ENCODE measurements at places on chromosomes 7 and 10.

DNA sequence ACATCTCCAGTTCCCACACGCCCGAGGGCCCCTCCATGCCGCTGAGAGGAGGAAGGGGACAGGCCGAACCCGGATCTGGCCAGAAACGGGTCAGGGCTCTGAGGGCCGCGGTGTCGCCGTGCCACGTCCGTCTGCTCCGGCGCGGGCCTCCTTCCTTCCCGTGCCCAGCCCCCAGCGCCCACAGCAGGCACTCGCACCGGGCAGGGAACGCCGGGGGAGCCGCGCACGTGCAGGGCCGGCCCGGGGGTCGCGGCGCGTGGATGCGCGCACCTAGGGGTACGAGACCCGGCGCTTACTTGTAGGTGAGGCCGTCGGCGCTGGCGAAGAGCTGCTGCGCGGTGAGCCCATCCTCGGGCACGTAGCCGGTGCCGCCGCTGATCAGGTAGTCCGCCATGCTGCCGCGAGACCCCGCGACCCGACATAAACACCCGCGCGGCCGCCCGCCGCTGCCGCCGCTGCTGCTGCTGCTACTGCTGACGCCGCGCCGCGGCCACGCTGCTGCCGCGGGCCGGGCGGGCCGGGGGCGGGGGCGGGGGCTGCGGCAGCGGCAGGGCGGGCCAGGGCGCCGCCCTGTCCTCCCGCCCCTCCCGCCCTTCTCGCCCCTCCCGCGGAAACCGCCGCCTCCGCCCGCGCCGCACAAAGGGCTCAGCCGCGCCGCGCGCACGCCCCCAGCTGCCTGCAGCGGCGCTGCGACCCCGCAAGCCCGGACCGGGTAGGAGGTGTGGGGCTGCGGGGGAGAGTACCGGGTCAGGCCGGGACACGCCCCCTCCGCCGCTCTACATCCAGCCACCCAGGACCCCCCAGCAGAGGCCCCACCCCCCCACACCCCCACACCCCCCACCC lies 4.1 kb downstream of the IMPDH1 start:
- no peak for DNase-seq

- DNase-seq, result no peak
Observed at GRCh38 chr7:85509476-85509875, 322.6 kb upstream of the SEMA3D start.

GRCh38 chr10:7048061-7048460 lies 362.8 kb downstream of the SFMBT2 start:
- DNase-seq, result no peak

GRCh38 chr10:7485799-7486198 lies 75.0 kb upstream of the SFMBT2 start:
- DNase-seq, result no peak

DNA sequence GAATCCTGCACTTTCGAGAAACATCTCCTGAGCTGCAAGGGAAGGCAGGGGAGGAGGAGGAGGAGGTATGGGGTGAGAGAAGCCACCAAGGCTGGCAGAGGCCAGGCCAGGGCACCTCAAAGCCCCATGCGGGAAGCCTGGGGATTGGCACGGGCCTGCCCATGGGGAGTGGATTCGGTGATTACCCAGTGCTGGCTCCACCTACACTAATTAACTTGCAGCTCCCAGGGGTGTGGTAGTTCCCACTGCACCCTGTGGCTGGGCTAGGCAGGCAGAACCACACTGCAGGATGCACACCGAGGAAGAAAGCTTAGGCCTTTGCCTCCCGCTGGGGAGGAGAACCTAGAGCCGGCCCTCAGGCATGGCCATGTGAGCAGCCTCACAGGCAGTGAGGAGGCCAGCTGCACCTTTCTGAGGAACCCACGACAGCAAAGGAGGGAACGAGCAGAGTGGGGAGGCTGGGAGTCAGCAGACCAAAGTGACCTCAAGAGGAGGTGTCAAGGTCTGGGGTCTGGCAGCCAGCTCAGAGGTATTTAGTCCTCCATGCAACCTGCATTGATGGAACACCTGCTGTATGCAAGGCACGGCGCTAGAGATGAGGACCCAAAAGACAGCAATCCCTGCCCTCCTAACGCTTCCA lies 27.2 kb downstream of the GRID1 start:
- no peak for DNase-seq

GRCh38 chr7:78139335-78139734 lies 340.8 kb downstream of the PHTF2 start:
- no peak for DNase-seq

- no peak for DNase-seq
Observed at GRCh38 chr10:129971381-129972144, 7.5 kb upstream of the EBF3 start.

DNA sequence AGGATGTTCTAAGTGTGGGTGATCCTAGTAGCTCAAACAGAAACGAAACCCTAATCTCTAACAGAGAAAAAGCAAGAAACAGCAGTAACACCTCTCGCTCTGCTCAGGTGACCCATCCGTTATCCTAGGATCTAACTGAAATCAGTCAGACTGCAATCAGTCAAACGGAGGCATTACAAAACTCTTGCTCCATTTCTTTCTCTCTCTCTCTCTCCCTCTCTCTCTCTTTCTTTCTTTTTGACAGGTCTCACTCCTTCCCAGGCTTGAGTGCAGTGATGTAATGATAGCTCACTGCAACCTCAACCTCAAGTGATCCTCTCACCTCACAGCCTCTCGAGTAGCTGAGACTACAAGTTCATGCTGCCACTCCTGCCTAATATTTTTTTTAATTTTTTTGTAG lies 1283.5 kb upstream of the CELF2 start:
- DNase-seq, result no peak

DNA sequence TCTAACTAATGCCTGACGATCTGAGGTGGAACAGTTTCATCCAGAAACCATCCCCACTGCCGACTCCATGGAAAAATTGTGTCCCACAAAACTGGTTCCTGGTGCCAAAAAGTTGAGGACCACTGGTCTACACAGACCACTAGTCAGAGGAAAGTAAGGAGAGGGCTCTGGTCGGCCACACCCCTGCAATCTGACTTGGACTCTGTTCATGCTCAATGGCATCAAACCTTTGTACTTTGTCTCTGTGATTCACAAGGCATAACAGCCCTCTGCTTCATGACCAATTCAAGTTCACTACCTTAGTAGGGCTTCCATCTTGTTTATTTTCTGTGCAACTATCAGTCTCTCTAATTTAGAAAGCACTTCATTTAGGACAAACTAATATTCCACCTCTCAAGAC lies 1.8 kb downstream of the TUBAL3 start:
- DNase-seq, result no peak

- DNase-seq, result no peak
Observed at GRCh38 chr10:100730725-100731406, 14.5 kb upstream of the PAX2 start.

DNA sequence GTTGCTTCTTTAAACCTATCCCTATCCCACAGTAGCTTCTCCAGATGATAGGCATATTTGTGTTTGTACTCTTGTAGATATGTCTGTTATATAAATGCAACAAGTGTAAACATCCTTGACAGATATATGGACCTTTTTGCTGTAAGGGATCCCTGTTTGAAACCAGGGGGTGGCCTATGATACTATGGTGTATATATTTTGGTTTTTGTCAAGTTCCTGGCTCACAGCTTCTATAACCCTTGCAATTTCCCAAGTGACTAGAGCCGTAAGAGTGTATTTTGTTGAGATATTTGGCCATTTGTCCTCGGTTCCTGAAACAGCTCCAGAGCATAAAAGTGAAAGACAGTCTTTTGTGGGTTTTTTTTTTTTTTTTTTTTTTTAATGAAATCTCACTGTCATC lies 9.7 kb downstream of the COMTD1 start:
- DNase-seq, result no peak

DNA sequence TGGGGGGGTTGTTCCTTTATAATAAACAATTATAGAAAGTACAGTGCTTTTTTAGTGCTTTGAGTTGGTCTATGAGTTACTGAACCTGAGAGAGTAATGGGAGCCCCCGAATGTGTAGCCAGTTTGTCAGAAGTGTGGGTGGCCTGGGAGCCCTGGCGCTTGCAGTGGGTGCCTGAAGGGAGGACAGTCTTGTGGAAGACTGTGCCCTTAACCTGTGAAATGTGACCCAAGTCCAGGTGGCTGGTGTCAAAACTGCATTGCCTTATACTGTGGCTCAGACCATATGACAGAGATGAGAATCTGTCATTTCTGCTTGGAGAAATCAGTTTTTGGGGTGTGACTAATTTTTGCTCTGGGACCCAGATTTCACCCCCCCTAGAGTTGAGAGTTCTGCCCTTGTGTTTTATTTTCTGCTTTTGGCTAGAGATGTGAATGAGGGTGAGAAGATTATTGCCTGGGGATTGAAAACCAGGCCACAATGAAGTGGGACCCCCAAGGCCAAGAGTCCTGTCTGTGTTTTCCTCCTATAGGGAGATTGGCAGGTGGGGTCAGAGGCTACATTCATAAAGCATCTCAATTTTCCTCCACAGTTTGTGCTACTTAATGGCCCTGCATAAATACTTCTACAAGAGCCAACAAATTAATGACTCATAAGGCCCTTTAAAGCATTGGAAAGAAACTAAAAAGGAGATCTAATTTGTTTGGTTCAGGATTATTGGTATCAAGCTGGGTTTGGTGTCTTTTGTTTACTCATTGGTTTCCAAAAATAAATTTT lies 24.1 kb upstream of the CARD11 start:
- DNase-seq, result no peak

DNA sequence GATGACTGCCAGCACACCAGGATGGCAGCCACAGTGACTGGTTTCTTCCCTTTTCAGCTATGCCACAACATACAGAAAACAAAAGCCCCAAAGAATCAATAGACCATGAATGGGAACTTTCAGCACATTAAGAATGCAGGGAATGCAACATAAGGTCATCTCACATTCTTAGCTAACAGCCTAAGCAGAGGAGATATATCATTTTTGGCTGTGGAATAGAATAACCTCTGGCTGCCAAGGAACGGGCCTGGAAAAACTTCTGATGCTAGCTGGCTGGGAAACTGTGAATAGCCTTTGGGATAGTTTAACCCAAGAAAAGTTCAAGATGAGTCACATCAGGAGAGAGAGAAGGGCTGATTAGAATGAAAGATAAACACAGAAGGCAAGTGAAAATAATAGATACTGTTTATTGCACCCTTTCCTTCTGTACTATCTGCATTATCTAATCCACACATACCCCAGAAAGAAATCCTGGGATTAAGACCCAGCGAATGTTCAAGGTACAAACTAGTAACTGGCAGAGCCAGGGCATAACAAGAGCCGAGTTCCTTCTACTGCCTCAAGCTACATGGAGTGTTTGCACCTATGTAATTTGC lies 169.2 kb downstream of the SEMA3A start:
- no peak for DNase-seq

DNA sequence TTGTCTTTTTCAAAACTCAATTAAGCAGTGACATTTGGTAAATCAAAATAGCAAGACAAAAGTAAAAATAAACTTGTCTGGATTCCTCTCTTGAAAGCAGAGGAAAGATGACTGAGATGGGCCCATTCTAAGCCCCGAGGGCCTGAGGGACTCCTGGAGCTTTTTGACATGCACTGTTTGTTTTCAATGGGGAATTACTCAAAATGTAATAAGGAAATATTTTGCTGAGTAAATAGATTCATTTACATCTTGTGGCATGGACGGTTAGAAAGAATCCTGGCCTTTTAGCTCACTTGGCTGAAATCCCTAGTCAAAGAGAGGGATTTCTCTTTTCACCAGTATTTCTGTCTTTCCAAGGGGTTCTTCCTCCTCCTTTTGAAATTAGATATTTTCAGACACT lies 108.0 kb downstream of the MKX start:
- no peak for DNase-seq

DNA sequence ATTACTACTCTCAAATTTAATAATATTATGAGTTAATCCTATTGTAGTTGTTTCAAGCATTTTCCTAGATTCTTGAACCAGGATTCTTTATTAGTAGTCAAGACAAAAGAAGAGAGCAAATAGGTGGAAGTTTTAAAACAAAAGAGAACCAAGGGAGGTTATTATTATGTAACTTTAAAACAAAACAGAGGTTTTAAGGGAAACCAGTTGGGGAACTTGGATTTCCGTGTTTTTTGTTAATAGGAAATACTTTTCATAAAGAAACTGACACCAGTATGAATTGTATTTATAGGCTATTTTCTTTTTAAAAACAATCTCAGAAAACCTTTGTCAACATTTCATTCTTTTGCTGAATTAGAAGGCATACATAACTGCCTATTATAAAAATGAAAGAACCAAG lies 183.9 kb downstream of the WNT2 start:
- DNase-seq, result no peak

GRCh38 chr7:155948845-155949244 lies 136.6 kb upstream of the SHH start:
- DNase-seq, result no peak

DNA sequence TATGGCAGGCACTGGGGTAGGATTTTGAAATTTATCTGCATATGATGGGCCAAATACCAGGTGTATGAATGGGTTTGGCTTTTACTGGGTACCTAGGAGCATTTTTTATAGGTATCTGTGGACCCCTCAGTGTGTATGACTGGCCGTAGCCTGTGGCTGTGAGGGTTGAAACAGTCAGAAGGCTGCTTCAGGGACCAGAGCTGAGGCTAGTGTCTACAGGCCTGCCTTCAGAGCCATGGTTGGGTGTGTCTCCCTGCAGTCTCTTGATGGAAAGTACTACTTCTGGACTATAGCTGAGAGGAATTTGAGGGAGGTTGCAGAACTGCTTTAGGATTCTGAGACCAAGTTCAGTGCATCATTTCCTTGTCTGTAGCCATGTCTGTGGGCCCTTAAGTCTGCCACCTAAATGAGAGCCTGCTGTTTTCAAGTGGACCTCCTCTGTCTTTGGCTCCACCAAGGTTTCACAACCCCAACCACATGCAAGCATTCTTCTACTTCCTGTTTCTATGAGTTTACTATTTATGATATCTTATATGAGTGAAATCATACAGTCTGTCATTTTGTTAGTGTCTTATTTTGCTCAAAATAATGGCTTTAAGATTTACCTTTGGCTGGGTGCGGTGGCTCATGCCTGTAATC lies 19.9 kb upstream of the ZNF138 start:
- DNase-seq, result no peak

- no peak for DNase-seq
Observed at GRCh38 chr10:13853854-13854253, 267.1 kb downstream of the PRPF18 start.

DNA sequence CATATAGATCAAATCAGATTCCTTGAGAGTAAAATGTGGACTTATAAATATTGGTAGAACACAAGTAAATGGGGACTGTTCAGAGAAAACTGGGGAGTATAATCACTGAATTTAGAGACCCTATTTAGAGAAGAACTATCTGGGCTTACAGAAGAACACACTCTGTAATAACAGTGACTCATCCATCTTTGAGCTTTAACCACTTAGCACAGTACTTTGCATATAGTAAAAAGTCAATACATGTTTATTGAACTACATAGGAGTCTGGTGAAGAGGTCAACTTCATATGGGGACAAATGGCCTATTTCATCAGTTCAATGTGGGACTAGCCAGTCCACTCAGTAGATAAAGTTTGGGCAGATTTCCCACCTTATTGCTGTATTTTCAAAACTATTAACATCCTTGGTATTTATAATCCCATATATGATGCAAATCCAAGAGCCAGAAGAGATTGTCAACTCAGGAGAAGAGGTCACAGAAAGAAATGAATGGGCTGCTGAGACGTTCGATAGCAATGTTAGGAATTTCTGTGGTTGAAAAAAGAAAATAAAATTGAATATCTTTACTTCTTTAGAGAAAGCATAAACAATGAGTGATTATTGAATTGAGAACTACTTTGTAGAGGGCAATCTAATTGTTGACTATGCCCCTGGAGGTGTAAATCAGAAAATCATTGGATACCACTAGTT lies 119.3 kb upstream of the CACNA2D1 start:
- DNase-seq, result no peak

GRCh38 chr10:112801004-112801403 lies 149.0 kb upstream of the TCF7L2 start:
- DNase-seq, result no peak

Measured in NCI-H1048 (cell line).